ENCODE measurements at places on chromosomes 5 and 9.

- DNase-seq: no peak
These were observed 225.0 kb upstream of the ANKRD55 start for GRCh38 chr5:56457887-56458812.

DNA sequence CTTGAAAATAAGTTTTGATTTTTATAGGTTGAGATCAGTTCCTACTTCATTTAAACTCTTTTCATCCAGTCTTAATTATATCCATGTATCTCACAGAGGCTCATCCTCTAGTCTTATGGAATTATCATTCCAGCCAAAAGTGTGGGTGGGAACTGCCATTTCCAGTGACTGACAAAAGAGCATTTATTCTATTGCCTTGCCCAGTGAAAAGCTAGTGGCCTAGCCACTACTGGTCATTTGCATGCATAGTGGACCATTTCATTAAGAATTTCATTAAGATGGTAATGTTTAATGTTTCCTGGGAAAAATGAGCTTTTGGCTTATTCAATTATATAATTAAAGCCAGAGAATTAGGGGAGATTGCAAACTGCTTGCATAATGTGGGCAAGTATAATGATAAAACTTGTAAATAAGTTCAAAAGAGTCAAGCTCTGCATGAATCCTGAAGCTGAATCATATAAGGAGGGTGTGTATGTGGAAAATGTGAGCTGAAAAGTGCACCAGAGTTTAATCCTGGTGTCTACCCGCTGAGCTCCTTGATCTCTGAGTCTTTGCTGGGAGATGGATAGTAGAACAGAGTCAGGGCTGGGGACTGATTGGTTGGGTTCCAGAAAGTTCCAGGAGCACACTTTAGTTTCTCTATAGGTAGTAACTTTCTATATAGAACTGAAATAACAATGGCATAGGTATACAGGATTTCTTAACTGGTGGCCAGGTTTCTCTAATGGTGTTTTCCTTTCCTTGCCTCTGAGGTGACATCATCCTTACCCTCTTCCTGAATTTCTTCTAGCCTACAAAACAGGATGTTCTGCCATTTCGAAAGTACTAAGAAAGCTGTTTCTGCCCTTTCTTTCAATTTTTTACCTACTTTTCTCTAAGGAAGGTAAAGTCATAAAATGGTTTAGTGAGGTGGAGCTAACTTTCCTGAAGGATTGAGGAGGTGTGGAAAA is 78.5 kb downstream of the KIF4B start:
- DNase-seq: no peak

DNA sequence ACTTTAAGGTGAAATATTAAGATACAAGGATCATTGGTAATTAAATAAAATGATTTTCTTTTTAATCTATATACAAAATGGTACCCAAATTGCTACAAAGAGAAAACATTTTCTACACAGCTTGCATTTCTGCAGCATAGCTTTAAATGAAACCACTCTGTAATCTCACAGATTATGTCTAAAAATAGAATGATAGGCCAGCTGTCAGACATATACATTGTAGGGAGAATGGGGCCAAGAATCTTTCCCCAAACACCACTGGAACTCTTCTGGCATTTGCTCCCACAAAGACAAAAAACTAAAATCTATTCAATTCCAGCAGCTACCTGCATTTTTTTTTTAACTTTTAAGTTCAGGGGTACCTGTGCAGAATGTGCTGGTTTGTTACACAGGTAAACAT is 124.1 kb upstream of the NR5A1 start:
- no peak for DNase-seq

GRCh38 chr5:103918668-103919367 is 356.2 kb upstream of the NUDT12 start:
- no peak for DNase-seq

DNA sequence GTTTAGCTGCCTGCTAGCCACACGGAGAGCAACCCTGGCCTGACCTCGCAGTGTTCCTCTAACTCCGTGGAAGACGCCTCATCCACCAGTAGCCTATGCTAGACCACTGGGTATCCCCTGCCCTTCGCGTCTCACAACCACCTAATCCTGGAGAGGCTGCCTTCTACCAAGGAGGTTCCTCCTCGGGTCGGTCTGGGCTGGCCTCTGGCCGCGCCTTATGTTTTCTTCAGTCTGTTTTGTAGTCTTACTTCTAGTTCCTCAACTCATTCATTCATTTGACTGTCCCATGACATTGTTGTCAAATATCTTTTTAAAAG is 1.6 kb upstream of the TPM2 start:
- no peak for DNase-seq

DNA sequence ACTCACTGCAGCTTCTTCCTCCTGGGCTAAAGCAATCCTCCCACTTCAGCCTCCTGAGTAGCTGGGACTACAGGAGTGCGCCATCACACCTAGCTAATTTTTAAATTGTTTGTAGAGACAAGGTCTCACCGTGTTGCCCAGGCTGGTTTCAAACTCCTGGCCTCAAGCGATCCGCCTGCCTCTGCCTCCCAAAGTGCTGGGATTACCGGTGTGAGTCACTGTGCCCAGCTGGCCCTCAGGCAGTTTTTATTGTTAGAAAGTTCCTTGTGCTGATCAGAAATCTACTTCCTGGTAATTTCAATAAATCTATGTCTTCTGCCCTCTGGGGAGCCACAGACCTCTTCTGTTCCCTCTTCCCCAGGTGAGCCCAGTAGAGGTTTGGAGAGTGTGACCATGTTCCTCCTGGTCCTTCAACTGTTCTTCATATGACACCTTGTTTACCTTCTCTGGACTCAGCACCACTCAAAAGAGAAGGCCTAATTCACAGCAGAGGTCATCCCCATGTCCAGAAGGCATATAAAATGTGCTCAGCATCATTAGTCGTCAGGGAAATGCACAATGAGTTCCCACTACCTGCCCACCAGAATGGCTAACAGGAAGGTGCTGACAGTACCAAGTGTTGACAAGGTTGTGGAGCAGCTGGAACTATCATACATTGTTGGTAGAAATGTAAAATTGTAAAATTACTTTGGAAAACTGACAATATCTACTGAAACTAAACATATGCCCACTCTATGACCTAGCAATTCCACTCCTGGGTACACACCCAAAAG is 10.4 kb downstream of the TMOD1 start:
- DNase-seq: no peak

DNA sequence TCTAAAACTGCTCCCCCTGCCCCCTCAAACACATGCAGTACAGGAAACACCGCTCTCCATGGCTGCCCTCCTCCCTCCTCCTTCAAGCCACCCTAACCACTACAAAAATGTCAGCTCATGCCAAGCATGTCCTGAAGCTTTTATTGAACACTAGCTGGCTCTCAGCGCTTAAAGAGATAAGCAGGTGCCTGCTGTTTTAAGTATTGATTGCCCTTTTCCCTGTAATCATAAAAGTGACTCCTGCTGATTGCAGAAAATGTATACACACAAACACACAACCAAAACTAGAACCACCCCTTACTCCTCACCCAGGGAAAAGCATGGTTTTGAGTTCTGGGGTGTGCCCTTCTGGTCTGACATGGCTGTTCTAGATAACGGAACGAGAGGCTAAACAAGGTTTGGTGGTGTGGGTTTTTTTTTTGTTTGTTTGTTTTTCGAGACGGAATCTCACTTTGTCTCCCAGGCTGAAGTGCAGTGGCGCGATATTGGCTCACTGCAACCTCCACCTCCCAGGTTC is 3.7 kb upstream of the UCK1 start:
- DNase-seq: no peak

- DNase-seq: no peak
These were observed 185.1 kb downstream of the SMARCA2 start for GRCh38 chr9:2199999-2200796.

DNA sequence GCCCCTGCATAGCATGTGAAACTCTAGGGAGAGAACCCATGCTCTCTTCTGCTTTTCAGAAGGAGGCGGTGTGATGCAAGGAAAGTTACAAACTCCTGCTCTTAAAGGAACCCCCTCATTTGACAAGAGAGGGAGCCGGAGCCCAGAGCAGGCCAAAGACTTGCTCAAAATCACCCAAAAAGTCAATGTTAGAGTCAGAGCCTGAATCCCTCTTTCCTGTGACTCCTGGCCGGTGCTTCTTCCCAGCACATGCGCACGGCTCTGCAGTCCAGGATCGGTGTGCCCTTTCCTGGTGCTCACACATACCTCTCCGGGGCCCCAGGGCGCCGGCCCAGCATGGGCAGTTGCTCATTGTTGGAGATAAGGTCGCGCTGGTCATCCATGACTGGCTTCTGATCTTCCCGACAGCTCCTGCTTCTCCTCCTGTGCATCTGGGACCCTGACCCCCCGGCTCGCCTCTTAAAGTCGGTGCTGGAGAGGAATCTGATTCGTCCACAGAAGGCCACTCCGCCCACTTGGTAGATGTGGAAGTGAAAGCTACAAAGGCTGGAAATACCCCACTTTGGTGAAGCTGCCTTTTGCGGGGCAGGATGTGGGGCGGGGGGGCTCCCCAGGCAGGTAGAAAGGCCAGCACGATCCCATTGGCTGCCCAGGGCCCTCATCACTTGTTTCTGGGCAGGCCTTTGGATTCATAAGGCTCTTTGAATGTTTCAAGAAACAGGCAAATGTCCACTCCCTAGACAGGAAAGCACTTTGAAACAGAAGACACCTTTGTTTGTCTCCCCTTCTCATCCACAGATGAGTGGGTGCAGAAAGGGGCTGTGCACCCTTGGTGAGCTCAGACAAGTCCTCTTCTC is at the start of gene CD74:
Gene CD74, minus strand, starts transcription at position 592 of the 857 bp plus-strand sequence. Its CDS starts 161 bp downstream, at position 431.
- no peak for DNase-seq

Data from renal cortex interstitium (tissue), 15 donors.